ENCODE measurements at places on chromosomes 7 and 10.

- DNase-seq, result no peak
Measured at GRCh38 chr10:123014772-123015171, 6.0 kb downstream of the ACADSB start.

DNA sequence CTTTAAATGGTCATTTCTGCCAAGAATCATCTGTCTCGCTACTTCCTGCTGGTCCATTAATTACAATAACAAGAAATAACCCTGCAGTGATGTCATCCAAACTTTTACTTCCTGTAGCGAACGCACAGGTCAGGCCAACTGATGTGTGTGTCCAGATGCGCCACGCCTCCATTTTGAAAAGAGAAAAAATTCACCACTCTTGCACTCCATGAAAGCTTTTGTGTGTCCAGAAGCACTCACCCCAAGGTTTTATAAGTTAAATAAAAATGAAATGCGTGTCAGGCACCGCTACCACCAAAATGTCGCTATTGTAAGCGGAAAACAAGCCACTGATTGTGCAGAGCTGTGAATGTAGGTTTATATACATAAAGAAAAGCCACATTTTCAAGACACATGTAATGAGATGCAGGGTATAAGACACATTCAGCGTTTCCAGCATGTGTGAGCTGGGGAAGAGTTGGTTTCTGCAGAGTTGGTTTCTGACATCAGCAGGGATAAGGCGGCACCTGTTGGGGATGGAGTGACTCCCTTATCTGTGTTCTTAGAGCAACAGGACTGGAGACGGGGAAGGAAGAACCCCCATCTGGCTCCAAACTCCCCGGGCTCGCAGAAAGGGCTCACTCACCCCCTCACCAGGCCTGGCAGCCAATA, 83.3 kb downstream of the CTBP2 start:
- no peak for DNase-seq

DNA sequence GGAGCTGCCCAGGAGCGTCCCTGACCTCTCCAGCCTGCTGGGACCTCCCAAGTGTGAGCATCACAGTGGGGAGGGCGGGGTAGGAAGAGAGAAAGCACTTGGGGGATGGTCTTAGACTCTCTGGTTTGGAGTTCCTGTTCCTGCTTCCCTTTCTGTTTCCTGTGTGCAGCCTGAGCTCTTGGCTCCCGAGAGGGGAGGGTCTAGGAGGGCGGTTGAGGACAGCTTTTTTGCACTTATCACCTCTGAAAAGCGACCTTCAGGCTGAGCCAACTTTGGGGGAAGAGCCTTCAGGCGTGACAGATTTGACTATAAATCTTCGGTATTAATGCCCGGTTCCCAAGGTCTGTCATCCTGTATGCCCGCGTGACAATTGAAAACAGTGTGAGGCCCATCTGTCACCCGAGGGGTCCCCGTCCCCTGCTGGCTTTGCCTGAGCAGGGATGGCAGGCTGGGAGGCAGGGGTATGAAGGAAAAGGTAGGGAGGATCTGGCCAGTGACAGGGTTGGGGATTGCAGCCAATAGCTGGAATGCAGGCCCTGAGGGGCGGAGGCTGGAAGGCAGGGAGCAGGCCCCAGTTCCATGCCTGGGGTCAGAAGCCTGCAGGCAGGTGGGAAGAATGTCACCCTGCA, 78.6 kb downstream of the CDH23 start:
- DNase-seq, result no peak

DNA sequence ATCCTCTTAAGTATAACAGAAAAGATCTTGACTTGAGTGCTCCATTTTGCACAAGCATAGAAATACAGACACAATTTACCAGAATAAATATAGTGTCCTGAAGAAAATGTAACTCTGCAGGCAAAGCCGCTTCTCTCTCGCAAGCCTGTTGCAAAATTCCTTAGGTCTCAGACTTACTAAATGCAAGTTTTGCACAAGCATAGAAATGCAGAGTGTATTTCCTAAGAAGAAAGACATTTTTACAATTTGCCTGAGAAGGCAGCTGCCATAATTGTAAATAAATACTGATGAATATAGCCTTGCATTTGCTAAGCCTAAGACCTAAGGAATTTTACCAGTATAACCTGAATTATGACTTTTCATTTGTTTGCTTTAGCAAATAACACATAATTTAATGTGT, 67.1 kb downstream of the AGMO start:
- no peak for DNase-seq

DNA sequence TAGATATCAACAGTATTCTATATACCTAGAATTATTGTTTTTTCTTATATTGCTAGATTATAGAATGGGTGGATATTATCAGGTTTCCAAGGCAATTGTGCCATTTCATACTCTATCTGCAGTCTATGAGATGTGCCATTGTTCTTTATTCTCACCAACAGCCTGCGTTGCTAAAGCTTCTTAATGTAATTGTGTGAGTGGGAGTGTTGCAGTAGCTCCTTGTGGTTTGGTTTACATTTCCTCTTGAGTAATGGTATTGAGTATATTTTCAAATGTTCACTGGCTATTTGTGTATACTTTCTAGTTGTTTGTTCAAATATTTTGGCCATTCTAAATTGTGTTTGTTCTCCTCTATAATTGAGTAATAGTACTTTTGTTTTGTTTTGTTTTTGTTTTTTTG, 199.2 kb downstream of the TFEC start:
- no peak for DNase-seq

DNA sequence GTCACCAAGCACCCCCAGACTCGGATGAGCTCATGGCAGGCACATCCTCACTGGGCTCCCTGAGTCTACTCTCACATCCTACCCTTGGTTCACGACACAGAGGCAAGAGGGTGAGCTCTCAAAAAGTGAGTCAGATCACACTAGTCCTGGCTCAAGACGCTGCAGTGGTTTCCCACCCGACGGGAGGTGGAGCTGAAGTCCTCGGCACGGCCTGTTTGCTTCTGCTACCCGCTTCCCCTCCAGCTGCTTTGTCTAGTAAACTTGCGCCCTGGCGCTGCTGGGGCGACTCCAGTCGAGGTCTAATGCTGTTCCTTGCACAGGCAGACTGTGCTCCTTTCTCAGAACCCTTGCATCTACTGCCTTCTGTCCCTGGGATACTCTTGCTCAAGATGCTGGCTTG, 13.5 kb upstream of the SFMBT2 start:
- no peak for DNase-seq

DNA sequence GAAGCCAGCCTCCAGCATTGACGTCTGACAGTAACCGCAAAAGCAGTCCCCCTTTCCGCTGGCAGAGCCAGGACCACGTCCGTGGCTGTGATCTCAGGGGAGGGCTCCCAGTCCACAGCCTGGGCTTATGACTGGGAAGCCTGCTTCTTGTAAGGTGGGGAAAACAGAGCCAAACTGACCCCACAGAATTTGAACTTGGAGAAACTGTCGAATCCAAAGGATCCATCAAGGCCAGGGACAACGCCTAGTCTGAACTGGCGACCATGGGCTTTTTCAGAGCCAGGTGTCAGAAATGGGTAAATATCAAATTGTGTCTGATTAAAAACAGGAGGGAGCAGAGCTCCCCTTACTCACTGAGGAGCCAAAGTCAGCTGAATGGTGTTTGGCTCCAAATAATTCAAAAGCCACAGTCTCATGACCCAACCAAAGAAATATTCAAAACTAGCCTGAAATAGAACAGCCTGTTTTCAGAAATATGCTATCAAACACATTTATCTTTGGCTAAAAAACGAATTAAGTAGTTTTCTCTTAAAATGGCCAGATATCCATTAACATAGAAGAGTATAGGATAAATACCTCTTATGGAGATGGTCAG, 751.4 kb upstream of the GALNT17 start:
- DNase-seq, result no peak

DNA sequence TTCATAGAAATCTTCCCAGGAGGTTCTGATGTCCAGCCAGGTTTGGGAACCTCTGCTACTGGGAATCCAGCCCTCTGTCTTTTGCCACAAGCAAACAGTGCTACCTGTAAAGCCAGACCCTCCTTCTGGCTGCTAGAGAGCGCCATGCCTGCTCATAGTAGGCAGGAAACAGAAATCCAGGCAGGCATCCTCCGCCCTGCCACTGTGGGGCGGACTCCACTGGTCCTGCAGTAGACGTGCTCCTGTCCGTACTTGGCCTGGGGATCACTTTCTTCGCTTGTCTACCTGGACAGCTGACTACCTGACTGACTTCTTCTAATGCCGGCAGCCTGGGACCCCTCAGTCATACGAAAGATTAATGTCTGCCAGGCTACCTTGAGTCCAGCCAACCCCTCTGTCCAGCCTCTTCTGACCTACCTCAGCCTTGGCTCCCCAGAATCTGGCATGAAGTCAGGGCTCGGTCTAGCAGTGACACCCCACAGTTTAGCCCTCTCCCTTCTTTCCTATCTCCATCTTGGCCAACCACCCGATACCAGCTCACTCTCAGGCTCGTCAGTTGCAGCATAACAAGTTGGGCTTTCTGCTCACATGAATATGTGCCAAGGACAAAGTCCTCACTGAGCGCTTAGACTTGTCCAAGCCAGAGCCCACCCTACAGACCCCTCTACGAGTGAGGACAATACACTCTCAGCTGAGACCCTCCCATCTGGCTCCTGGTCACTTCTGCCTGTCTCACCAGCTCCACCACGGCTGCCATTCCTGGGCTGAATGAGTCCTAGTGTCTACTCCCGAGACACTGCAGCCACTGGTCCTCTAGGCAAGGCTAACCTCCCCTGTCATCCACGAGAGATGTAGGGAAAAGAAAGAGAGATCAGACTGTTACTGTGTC, 43.9 kb upstream of the OPALIN start:
- DNase-seq, result no peak

- no peak for DNase-seq
Measured at GRCh38 chr7:139106959-139107358, 2.6 kb downstream of the ZC3HAV1 start.

- no peak for DNase-seq
Measured at GRCh38 chr10:33982995-33983394, 648.5 kb upstream of the NRP1 start.

- DNase-seq, result no peak
Measured at GRCh38 chr10:47147186-47147585, 152.8 kb upstream of the GDF10 start.

DNA sequence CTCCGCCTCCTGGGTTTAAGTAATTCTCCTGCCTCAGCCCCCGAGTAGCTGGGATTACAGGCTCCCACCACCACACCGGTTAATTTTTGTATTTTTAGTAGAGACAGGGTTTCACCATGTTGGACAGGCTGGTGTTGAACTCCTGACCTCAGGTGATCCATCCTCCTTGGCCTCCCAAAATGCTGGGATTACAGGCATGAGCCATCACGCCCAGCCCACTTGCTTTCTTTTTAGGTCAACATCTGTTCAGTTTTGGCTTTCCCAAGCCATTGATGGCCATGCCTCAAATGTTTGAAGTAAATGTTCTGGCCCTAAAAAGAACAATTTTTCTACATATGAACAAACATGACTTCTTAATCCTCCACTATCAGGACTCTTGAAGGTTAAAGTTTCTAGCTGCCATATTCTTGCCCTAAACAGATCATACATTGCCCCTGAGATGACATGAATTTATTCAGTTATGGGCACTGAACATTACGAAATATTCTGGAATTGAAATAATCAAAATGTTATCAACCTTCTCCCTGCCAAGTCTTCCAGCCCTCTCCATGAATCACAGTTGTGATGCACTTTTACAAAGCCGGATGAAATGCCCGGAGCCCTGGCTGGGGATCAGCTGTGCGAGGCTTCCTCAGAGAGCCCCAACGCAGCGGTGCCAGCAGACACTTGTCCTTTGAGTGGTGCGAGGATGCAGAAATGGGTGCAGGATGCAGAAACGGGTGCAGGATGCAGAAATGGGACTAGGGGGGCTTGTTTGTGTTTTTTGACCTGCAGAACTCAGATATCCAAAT, 2.9 kb downstream of the MRLN start:
- no peak for DNase-seq

GRCh38 chr7:134184767-134185166, 57.6 kb downstream of the LRGUK start:
- DNase-seq, result no peak

DNA sequence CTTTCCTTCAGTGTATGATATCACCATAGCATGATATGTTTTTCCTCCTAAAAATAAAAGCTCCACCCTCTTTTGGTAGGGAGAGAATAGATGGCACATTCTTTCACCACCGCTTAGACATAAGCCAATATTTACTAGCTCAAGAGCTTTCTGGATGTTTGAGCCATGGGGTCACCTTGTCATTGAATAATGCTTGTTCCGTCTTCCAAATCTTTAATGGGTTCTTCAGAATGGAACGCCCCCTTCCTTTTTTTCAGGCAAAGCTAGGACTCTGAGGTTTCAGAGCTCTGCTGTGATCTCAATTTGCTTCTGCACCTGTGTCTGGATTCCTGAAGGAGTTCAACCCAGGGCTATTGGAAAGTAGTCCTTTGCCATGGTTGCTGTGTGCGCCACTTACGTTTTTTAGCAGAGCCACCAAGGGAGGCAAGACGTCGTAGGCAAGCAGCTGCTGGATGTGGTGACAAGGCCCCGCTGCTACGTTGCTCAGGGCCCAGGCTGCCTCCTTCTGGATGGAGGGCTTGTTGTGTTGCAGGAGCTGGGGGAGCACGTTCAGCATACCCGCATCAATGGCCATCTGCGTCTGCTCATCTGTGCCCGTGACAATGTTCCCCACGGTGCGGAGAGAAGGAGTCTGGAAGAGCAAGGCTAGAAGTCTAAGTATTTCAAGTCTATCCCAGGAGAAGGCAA, 23.2 kb downstream of the KPNA7 start:
- no peak for DNase-seq

DNA sequence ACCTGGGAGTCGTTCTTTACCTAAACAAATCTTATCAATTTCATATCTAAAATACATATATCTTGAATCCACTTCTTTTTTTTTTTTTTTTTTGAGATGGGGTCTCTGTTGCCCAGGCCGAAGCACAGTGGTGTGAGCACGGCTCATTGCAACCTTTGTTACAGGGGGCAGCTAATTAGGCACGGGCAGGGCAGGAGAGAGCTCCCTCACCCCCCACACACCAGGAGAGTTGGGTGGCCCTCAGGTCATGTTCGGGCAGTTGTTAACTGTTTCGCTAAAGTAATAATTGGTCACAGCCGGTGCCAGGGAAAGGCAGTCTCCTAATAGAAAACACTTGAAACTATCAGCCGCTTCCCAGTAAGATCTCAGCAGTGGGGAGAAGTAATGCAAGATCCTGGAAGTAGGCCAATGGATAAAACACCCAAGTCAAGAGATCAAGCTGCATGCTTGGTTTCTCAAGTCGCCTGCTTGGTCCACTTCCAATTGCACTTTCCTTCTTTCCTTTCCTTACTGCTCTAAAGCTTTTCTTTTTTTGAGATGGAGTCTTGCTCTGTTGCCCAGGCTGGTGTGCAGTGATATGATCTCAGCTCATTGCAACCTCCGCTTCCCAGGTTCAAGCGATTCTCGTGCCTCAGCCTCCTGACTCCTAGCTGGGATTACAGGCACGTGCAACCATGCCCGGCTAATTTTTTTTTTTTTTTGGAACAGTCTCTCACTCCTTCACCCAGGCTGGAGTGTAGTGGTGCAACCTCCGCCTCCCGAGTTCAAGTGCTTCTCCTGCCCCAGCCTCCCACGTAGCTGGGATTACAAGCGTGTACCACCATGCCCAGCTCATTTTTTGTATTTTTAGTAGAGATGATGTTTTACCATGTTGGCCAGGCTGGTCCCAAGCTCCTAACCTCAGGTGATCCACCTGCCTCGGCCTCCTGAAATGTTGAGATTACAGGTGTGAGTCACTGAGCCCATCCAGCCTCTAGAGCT, 21.3 kb upstream of the EFCAB10 start:
- DNase-seq, result no peak
